ENCODE measurements at places on chromosomes 16 and 17.

- DNase-seq, result no peak
Measured at GRCh38 chr16:35207059-35207999, 1747.9 kb downstream of the TP53TG3F start.

DNA sequence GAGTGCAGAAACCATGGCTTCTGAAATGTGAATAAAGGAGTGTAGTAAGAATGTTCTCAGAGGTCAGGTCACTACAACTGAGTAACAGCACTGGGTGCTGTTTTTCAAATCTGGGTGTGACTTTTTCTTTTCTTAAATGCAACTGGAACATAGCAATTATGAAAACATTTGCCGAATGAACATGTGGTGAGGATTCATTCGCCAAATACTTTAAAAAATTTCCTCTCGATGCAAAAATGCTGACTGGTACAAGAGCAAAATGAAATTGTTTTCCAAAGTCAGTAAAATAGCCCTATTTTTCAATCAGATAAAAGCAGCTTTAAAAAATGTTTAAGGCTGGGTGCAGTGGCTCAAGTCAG, 18.6 kb downstream of the ZDHHC7 start:
- no peak for DNase-seq

DNA sequence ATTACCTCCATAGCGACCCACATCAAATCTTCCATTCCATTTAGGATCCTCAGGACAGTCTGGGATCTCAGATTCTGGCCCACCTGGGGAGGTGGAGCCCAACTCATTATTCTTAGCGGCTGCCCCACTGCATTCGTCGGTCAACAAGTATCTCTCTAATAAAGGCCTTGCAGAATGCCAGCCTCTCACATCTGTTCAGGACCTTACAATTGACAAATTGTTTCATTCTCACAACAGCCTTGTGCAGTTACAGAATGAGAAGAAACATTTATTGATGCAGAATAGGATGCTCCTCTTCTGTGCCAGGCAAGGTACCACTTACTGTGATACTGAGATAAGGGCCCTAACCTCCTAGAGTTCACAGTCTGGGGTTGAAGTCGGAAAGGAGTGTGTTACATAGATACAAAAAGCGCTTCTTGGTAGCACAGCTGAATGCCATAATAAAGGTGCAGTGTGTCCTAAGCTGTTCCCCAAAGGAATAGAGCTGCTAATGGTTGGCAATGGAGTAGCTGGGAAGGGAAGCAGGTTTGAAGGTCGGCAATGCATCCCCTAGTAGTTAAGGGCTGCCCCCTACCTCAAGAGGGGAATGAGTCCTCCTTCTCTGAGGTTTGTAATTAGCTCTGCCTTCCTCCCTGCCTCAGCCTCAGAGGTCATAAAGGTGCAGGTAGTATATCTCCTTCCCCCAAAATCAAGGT, 2.3 kb upstream of the MPP2 start:
- DNase-seq, result no peak

- DNase-seq, result no peak
Measured at GRCh38 chr16:57726433-57726947, 9.1 kb upstream of the KATNB1 start.

GRCh38 chr16:79325226-79325945, 275.2 kb downstream of the MAF start:
- DNase-seq, result no peak

GRCh38 chr17:73025041-73025560, 67.4 kb downstream of the SLC39A11 start:
- no peak for DNase-seq

- no peak for DNase-seq
Measured at GRCh38 chr16:66389256-66390176, 23.0 kb downstream of the CDH5 start.

All from BJ (cell line).